ENCODE measurements at places on chromosomes 16 and 17.

DNA sequence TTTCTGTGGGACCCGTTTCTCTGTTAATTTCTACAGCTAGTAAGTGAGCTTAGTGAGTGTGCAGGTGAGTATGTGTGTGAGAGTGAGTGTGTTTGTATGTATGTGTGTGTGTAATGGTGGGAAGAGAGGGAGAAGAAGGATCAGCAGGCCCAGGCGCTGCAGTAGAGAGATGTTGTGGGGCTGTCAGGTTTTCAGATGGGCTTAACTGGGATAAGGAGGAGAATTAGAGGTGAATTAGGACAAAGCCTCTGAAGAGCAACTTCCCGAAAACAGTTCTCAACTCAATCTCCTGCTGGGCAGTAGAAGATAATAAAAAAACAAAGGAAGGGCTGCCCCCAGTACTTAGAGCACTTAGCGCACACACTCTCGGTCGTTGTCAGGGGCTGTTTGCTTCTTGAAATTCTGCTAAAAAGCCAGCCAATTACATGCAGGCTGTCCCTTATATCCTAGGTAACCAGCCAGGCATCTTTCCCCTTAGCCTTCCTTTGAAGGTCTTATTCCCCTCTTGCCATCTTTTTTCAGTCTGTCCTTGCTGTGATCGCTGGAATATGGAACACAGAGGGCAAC is 63.4 kb downstream of the CLEC16A start:
- no peak for DNase-seq

DNA sequence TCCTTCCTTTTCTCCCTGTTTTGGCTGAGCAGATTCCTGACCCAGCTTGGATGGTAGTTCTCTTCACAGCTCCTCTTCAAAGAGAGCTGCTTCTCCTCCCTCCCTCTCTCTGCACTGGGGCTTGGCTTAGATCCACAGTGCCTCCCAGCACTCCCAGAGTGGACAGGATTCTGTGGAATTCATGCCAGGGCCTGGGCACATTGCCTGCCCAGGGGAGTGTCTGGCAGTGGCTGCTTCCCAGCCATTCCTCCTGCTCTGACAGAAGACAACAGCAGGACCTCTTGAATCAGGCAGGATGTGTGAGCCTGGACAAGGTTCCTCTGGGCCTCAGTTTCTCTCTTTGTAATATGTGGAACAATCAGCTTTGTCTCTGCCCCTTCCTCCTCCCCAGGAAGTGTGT is 4.5 kb upstream of the MMP28 start:
- DNase-seq, result no peak

- DNase-seq, result no peak
These were observed 22.5 kb upstream of the IRX6 start for GRCh38 chr16:55301385-55302008.

GRCh38 chr17:77148077-77148939 is 7.5 kb downstream of the SEC14L1 start:
- DNase-seq, result no peak

Measured in HEK293T (cell line).